ENCODE measurements at places on chromosomes 7 and 10. TPM values are rescaled to one million over a fixed set of nuclear protein-coding genes. Genes with fewer than 3 reads are reported as not detected.

GRK5 gene
- total RNA-seq: 7.3 TPM

EPHA1 gene
- total RNA-seq: 29.9 TPM

GRCh38 chr10:113912582-113912981 lies 58.1 kb downstream of the NHLRC2 start:
- DNase-seq: no peak

GRCh38 chr10:106380706-106381105 lies 783.8 kb downstream of the SORCS1 start:
- no peak for DNase-seq

DNA sequence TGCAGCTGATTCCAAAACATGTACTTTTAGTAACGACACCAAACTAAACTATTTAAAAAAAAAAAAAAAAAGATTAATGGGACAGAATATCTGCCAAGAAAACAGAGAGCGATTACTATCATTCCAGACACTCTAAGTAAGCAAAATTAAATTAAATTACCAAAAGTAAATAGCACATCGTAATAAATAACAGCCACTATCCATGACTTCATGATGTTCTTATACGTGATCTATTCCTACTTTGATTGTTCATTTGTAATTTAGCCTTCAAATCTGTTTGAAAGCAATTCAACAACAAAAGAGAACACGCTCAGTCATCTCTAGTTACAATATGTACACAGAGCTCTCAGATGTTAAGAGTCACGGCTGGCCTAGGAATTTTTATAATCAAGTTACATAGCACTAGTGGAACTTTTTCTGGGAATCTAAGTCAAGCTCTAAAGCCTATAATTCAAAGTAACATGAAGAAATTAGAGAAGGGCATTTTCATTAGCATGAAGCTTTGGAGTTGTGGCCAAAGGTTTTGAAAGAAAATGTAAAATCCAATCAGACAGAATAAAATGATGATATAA lies 241.7 kb upstream of the NEBL start:
- DNase-seq: no peak

DNA sequence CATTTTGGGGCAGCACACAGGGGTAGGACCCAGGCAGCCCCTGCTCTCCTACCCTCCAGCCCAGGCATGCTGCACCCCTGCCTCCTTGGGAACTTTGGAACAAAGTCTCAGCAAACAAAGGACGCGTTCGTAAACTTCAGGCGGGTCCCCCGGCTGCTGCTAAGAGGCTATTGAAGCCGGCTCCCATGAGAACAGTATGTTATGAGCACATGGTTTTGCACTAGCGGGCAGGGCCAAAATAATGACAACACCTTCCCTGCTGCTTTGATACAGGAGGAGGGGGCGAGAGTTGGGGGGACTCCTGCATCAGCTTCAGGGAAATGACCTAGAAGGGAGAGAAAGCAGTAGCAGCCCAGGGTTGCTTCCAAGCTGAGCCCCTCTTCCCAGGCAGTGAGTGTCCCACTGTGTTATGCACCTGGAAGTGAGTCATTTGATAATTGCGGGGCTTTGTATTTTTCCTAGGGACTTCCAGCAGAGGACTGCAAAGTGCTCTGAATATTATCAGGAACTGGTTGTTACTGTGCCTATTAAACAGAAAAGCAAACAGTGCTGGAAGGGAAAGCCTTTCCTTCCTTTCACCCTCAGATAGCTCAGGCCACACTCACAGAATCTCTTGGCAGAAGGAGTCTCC lies 6.9 kb downstream of the ITPRIP start:
- DNase-seq: peak; percentile 44

DNA sequence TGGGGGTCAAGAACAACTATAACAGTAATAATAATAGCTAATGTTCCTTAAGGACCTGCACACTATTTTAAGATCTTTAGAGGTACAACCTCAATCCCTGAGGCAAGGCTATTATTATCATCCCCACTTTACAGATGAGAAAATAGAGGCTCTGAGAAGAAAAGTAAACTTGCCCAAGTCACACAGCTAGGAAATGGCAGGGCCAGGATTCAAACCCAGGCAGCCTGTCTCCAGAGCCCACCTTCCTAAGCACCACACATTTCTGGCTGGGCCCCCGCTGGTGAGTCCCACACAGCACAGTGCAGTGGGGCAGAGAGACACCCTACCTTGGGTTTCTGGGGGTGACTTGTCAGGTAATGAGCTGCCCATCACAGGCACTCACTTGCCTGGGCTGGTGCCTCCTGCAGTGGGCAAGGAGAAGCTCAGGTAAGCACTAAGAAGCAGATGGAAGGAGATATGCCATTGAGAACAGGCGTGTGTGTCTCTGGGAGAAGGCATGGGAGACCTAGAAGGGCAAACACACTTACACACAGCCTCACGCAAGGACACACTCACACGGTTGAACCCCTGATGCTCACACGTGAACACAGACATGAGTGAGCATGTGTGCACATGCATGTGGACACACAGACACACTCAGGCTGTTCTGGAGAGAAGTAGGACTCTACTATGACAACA lies 104.4 kb upstream of the ZMIZ1 start:
- DNase-seq: no peak

SEMA3E gene
- total RNA-seq: 1.6 TPM

VENTX gene
- total RNA-seq: not detected

GRCh38 chr10:21943633-21944265 lies 59.8 kb downstream of the DNAJC1 start:
- DNase-seq: no peak

GRCh38 chr7:21945454-21946221 lies at the start of gene CDCA7L:
Gene CDCA7L (minus strand): TSS chr7:21945899. CDS start chr7:21945804, 95 bp downstream.
- peak; percentile 71 for DNase-seq

DNA sequence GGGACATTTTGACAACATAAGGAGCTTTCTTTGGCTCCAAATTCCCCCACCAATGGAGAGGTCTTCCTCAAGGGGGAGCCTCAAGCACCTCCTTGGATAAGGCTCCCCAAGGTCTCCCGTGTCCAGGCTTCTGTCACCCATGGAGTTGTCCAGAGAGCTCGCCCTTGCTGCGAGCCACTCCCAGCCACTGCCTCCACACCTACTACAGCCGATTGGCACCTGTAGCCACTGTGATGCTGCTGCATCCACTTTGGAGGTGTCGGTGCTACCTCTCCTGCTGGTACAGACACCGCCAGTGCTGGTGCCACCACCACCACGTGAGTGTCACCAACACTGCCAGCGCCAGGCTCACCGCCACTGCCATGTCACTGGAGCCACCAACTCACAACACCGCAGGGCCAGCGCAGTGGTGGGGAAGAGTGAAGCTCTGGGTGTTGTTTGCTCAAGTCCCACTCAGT lies 22.1 kb upstream of the ENO4 start:
- no peak for DNase-seq

DNA sequence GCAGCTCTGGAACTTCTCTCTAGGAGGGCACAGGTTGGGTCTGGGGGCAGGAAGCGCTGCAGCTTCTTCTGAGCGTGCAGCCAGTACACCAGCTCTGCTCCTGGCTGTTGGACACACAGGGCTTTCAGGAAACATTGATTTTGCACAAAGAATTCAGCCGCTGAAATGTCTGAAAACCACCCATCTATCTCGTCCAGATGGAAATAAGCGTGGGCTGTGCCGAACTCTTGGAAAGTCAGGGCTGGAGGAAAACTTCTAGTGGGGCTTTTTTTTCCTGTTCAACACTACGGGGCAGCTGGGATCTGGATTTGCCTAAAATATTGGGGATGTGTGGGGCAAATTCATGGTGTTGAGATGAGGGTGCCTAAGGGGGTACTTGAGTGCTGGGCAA lies 31.2 kb downstream of the PALD1 start:
- DNase-seq: no peak

- DNase-seq: no peak
These were observed 739 bp upstream of the CCDC186 start for GRCh38 chr10:114174695-114175188.

- DNase-seq: no peak
These were observed 19.3 kb downstream of the FOXI2 start for GRCh38 chr10:127756264-127756663.
